ENCODE measurements at places on chromosomes 2 and 18.
A peak's percentile ranks its signal among the peaks of the same experiment; 100 is the strongest.

- DNase-seq, result peak; percentile 36
These were observed 2.0 kb upstream of the CHRND start for GRCh38 chr2:232523682-232524597.

- peak; percentile 25 for DNase-seq
These were observed 5.9 kb upstream of the USP40 start for GRCh38 chr2:233572468-233572867.

- peak; percentile 19 for DNase-seq
These were observed 476.0 kb downstream of the EIPR1 start for GRCh38 chr2:2901384-2902345.

GRCh38 chr2:149042881-149043280 lies 4.4 kb downstream of the LYPD6B start:
- DNase-seq, result no peak

DNA sequence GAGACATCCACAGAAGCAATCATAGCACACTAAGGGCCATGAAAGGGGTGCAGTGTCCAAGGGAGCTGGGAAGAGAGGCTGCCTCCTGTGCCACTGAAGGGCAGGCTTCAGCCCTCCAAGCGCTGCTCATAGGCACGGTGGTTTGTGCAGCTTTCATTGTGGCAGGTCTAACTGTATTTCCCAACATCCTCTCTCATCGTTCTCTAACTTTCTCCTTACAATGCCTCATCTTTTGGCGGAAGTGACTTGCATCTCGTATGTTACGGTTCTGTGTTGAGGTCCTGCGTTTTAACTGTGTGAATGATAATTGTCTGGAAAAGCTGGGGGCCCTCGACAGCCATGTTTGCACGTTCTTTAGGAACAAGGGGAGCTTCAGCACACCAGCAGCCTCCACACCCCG lies 213.9 kb downstream of the GBX2 start:
- no peak for DNase-seq

All from NCI-H510A treated with DMSO at 0.1 percent for 48 hours (cell line).